ENCODE measurements at places on chromosomes 2 and 18.

GRCh38 chr2:133438848-133439564, 129.3 kb downstream of the NCKAP5 start:
- no peak for DNase-seq

DNA sequence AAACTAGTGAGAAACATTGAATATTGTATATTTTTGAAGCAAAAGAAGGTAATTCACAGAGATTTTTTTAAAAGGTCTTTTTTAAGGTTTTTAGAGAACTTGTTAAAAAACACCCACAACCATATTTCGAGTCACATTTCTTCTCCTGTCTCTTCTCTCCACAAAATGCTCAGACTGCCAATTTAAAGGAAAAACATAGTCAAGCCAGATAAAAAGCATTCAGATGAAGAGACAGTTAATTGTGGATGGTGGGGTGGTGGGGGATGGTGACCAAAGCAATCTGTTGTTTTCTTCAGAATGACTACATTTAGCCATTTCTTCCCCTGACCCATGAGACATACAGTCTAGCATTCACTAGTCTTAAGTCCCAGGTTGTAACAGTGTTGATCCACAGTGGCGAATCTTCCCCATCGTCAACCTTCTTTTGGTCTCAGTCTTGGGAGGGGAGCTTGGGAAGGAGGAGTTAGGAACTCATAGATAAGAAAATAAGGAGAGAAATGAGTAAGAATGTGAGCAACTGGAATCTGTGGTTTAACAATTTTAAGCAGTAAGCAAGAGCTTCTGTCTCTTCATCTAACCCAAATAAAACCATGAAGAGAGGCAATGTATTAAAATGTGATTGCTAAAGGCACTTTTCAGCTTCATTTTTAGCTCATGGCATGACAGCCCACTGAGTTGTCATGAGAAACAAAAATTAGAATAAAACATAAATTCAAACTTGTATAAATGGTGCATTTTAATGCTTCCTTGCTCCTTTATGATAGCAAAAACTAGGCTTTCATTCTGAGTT, 413.7 kb upstream of the FSHR start:
- no peak for DNase-seq

DNA sequence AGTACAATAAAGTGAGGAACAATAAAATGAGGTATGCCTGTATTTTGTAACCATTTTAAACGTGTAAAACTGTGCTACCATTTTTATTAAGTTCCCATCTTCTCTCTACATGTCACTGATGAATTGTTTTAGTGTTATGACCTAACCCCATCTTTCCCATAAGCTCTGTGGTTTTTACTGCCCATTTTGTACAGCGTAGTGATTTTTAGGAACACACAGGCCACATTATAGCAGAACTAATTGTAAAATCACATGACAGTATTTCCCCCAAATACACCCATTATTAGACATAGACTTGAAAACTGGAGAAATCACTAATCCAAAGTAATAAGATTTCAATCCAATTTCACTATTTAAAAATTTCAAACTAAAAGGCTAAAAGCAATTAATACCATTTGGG, 130.7 kb downstream of the TMEM247 start:
- no peak for DNase-seq

GRCh38 chr2:236610991-236611821, 41.6 kb downstream of the ACKR3 start:
- no peak for DNase-seq

- no peak for DNase-seq
Measured at GRCh38 chr18:55778788-55779690, 191.0 kb upstream of the TCF4 start.

All from chondrocyte (in vitro differentiated cells).